ENCODE measurements at places on chromosomes 2 and 18. TPM values are rescaled to one million over a fixed set of nuclear protein-coding genes. Genes with fewer than 3 reads are reported as not detected.

DNA sequence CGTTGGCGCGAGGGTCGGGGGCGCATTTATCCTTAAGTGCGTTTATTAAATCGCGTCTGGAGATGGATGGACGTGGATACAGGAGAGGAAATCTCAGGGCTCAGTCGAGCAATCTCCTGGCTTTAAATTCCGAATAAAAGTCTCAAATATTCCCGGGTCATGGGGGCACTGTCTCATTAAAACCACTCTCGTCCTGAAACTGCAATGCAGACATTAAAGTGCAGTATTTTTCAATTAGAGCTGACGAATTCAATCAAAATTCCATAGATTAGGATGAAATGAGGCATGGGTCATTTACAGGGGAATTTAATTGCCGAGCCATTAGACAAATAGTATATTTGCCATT is 10.7 kb upstream of the GBX2 start:
- DNase-seq: no peak

GRCh38 chr2:118737684-118738083 is 109.8 kb downstream of the EN1 start:
- DNase-seq: no peak

DNA sequence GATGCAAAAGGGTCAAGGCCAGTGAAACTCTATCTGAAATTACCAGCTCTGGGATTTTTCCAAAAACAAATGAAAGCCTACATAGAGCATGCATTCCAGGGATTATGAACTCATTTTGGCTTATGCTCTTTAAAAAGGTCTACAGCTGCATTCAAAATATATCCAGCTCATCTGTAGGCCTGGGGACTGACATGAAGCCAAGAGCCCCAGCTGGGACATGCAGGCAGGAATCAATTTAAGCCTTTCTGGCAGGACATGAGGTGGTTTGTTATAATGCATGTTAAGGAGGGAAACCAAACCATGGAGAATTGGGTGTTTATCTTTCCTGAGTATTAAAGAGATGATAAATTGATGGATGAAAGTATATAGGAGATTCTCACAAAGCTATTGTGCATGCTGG is 164.5 kb downstream of the RBM43 start:
- no peak for DNase-seq

DNA sequence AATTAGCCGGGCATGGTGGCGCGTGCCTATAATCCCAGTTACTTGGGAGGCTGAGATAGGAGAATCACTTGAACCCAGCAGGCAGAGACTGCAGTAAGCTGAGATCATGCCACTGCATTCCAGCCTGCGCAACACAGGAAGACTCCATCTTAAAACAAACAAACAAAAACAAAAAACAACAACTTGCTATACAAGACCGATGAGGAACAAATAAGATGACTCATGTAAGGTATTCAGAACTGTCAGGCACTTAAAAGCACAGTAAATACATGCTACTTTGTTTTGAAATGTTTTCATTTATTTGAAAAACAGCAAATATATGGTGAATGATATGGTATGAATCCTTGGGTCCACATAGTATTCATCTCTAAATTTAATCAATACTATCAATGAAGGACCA is 66.7 kb downstream of the TRIP12 start:
- no peak for DNase-seq

DNA sequence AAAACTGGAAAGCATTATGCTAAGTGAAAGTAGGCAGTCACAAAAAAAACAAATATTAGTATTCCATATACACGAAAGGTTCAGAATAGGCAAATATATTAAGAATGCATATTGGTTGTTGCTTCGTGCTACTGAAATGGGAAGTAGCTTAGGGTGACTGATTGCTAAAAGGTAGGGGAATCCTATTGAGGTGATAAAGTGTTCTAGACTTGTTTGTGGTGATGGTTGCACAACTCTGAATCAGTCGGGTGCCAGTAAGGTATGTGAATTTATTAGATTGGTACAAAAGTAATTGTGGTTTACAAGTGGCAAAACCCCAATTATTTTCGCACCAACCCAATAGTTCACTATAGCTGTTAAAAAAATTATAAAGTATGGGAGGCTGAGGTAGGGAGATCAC is 20.7 kb downstream of the USP34 start:
- no peak for DNase-seq

DNA sequence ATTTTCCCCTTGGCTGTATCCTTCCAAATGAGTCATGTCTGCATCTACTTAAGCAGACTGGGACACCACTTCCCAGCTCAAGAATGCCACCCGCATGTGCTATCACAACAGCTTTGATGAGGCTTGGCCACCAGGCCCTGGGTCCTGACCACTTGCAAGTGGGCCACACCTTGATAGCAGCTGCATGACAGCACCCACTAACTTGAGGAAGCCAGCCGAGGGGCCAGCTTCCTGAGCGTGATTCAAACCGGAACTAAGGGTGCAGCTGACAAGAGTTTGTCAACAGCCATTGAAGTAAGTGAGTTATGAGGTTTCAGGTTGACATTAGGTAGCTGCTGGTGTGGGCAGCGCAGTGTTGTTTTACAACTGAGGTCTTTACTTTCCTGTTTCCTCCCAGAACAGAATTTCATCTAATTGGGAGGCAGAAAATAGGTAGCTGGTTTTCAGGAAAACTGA is 54.4 kb downstream of the EPHA4 start:
- DNase-seq: no peak

- no peak for DNase-seq
Measured at GRCh38 chr18:3216987-3217386, 2.8 kb downstream of the MYOM1 start.

The NOSTRIN gene
- 42.4 TPM for total RNA-seq

The ST8SIA3 gene
- total RNA-seq: not detected

The MFSD2B gene
- total RNA-seq: not detected

The ABCG5 gene
- total RNA-seq: not detected

The UPP2 gene
- total RNA-seq: not detected

The RHBDD1 gene
- total RNA-seq: 29.0 TPM
